ENCODE measurements at places on chromosomes 11 and 22.

- DNase-seq = peak; percentile 29
These were observed 144.9 kb downstream of the BCR start for GRCh38 chr22:23325183-23325582.

DNA sequence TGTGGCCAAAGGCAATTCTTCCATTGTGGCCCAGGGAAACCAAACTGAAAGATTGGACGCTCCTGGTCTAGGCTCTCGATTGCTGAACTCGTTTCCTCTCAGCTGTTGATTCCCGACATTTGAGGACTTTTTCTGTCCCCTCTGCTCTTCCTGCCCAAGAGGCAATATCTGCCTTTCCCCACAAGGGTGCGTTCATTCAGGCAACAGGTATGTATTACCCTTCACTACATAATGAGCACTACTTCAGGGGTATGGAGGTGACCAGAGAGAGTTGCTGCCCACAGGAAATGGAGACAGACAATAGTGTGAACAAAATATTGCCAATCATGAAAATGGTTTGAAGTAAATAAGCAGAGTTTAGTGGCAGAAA is 8.2 kb downstream of the PTH start:
- peak; percentile 39 for DNase-seq

DNA sequence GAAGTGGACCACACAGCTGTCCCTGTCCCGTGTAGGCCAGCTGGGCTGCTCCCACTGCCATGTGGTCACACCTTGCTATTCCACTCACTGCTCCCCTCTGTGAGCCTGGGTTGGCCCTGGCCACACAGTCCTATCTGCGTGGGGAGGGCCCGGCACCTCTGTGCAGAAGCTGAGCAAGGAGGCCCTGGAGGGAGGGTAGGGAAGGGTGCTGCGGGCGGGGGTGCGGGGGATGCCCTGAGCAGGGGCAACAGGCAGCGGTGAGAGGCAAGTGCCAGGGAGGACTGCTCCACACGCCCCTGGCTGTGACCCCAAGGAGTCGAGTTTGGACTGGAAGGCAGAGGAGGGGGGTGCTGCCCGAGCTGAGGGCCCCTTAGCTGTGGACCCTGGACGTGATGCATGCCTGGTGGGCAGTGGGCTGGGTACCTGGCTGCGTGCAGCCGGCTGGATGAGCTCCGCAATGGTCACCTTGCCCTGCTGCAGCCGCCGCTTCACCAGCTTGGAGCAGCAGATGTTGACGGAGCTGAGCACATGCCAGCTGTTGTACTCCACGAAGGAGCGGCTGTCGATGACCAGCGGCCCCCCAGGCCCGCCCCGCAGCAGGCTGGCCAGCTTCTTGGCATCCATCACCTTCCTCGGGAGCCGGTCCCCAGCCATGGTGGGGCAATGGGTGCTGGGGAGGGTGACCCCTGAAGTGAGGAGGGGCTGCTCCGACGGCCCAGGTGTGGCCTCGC is 6.7 kb downstream of the DUSP8 start:
- no peak for DNase-seq

GRCh38 chr11:88275636-88276035 is 61.9 kb downstream of the CTSC start:
- DNase-seq = no peak

GRCh38 chr11:105197071-105197815 is 57.7 kb upstream of the CARD18 start:
- no peak for DNase-seq

- DNase-seq = no peak
These were observed 169.9 kb downstream of the CTTN start for GRCh38 chr11:70568035-70568813.

DNA sequence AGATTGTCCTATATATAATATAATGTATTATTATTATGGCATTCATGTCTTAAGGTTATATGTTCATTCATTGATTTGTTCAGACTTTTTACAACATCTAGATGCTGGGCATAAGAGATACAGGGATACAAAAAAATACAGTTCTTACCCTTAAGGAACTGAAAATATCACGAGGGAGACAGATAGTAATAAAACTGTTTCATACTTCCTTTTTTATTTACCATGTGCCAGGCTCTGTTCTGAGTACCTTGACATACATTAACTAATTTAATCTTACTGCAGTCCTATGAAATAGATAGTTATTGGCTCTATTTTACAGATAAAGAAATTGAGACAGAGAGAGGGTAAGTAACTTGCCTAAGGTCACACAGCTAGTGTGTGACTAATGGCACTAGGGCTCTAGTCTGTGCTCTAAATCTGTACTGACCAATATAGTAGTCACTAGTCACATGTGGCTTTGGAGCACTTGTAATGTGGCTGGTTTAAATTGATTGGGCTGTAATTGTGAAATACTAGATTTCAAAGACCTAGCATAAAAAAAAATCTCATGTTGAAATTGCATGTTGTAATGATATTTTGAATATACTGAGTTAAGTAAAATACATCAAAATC is 21.3 kb downstream of the TRIM44 start:
- no peak for DNase-seq

DNA sequence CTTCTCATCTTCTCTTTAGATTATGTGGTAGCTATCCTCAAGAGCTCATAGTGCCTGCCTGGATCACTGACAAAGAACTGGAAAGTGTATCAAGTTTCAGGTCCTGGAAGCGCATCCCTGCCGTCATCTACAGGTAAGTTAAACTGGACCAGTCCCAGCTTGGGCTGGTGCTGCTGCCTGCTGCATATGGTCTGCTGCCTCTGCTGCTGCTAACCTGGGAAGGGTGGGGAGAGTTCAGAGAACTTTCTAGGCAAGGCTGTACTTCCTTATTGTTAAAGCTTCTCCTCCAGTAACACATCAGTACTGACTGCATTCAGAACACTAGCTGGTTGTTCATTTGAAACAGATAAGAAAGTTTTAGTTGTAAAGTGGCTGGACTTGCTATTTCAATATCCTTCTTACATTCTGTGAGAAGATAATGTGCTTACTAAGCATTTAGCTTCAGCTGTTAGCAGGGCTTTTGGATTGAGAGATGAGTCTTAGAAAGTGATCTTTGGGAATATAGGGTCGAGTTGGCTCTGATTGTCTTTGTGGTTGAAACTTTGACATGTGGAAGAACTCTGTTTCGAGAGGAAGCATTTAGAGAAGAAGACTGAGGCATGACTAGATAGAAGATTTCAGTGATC is 77.3 kb upstream of the HORMAD2 start:
- no peak for DNase-seq

- no peak for DNase-seq
These were observed 1630.8 kb upstream of the TENM4 start for GRCh38 chr11:81071606-81072005.

- no peak for DNase-seq
These were observed 251.8 kb downstream of the TENM4 start for GRCh38 chr11:79189055-79189454.

GRCh38 chr11:101745756-101746155 is 161.9 kb upstream of the TRPC6 start:
- no peak for DNase-seq

- DNase-seq = no peak
These were observed 144.0 kb downstream of the MPPED1 start for GRCh38 chr22:43555561-43556515.

DNA sequence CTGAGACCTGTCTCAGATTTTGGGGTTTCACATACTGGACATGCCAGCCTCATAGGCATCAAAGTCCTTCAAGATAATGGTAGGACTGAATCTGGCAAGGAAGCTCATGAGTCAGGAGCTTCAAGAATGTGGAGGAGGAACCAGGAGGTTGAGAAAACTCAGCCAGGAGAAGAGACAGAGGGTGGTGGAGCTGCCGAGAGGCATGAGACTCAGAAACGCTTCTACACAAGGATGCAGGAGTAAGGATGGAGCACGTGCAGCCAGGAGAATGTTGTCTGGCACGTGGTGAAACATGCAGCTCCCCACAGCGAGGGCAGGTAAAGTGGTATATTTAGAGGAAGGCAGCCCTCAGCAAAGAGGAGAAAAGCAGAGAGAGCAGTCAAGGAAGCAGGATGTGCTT is 148.7 kb upstream of the ISX start:
- no peak for DNase-seq

GRCh38 chr11:2297623-2298030 is 4.1 kb downstream of the C11orf21 start:
- DNase-seq = no peak

DNA sequence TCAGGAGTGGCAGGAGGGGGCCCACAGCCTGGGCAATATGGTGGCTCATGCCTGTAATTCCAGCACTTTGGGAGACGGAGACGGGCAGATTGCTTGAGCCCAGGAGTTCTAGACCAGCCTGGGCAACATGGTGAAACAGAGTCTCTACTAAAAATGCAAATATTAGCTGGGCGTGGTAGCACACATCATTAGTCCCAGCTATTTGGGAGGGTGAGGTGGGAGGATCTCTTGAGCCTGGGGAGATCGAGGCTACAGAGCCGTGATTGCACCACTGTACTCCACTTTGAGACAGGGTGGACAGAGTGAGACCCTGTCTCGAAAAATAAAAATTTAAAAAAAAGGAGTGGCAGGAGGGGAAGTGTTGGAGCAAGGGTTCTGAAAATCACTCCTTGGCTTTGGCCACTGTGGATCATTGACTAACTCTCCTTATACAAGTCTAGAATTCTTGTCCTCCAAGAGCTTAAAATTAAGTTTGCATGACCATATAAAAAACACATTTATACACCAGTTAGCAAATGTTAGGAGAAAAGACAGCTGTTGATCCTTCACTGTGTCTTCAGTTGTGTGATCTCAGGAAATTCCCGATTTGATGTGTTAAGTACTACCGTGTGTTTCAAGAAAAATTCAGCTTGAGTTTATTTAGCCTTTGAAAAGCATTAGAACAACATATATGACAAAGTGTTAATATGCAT is 2.3 kb upstream of the WEE1 start:
- DNase-seq = no peak

GRCh38 chr11:71454470-71455113 is 1.6 kb downstream of the NADSYN1 start:
- no peak for DNase-seq

DNA sequence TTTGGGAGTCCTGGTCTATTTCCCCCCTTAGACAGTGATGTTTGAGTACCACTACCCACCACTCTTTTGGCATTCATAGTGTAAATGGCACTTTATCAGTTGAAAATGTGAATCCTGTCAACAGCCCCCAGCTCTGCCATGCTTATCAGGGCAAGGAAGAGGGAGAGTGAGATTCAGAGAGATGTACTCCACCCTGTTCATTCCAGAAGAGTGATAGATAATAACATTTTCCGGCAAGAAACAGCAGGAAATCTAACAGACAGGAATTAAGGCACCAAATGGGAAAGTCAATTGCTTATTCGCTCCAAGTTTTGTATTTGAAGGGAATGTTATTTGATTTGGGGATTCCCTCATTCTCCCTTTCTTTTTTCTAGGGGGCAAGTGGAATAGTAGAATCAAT is 681.9 kb downstream of the NTM start:
- no peak for DNase-seq

DNA sequence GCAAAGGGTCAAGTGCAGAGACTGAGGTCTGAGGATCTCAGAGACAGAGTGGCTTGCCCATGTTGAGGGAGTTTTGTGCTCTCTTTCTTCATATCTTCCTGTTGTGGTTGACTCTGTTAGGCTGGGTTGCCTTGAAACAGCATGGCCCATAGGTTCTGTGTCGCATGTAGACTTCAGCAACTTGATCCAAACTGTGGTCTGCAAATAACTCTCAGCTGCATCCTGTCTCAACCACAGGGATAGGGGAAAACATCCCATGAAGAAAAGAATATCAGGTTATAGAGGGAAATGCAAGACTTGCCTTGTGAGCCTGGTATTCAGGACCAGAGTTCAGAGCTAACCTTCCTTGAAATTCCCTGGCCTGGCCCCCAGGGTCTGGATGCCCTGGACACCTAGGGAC is 69.4 kb downstream of the FLI1 start:
- DNase-seq = no peak

DNA sequence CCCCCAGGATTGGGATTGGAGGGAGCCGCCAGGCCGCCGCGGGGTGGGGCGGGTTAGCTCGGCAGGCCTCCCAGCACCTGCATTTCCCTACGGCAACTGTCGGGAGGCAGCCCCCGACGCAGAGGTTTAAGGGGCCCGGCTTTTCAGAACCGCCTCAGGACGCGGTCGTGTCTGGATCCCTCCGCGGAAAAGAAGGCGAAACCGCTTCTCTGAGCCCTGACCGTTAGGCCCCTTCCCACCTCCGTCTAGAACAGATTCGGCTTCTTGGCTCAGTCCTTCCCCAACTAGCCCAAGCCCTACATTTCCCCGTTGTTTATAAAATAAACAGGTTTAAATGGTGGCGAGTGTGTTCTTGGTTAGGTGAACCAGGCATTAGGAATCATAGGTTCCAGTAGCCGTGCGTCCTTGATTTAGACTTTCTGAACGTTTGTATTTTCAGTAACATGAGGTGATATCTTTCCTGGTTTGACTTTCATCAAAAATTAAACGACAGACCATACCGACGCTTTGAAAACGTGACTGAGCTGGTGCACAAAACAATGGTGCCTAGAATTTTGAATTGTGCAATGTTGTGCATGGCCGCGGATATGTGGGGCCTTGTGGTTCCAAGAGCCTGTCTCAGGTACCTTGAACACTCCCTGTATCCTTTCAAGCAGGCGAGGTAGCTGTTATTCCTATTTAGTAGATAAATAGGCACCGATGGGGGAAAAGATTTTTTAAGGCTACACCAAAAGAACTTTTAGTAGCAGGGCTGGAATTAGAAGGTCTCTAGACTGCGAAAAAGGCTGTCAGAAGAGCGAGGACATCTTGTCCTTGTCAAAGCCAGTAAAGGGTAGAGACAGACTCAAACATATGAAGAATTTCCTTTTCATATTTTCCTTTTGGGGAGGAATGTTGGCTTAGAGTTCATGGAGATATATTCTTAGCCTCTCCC is 1.2 kb upstream of the HSPA8 start:
- DNase-seq = no peak

DNA sequence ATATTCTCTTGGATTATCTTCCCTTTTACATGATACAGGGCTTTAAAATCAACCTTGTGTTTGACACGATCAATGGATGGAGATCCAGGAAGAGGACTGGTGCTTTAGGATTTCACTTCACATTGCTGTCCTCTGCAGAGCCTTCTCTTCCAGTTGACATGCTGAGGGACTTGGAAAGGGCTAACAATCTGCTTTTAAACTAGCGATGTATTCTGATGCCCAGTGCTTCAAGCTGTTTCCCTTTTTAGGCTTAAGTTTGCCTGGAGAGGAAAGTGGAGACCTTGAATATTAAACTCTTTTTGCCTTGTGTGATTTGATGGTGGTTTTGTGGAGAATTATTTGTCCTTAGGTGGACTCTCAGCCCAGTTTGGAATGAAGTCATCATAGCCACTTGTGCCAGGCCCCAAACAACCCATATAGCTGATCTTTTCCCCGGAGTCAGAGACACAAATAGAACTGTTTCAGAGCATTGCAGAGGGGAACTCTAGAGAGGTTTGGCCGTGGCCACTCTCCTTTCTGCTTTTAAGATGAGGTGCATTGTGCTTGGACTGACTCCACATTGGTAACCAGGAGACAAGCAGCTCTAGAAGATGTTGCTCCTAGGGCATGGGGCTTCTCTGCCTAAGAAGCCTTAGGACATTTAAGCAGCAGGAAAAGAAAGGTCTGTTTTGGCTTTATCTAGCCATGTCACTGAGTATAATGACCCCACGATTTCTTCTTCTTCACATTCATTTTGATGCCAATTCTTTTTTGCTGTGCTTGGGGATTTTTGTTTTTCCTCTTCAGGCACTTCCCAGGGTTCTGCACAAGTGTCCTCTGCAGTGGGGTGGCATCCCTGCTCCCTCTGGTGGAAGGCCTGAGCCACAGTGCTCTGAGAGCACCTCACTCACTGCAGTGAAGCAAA is 152.8 kb downstream of the NCAM1 start:
- no peak for DNase-seq
